Subcutaneous adipose tissue (tissue), 4 donors: ENCODE measurements at places on chromosomes 6 and 20. TPM values are rescaled to one million over a fixed set of nuclear protein-coding genes. Genes with fewer than 3 reads are reported as not detected.

SLC12A5 gene
- not detected for total RNA-seq

PREX1 gene
- 56.3 TPM for total RNA-seq

ULBP2 gene
- 0.75 TPM for total RNA-seq

STMND1 gene
- not detected for total RNA-seq

SMOC2 gene
- 40.1 TPM for total RNA-seq

PLAGL1 gene
- total RNA-seq: 59.7 TPM

CPXM1 gene
- 15.0 TPM for total RNA-seq

SLC2A10 gene
- total RNA-seq: 4.4 TPM

EXOC2 gene
- total RNA-seq: 28.4 TPM

NKX2-4 gene
- total RNA-seq: not detected

NAA20 gene
- total RNA-seq: 40.8 TPM

CCN5 gene
- 153 TPM for total RNA-seq

MAVS gene
- total RNA-seq: 58.0 TPM

TAF8 gene
- 22.7 TPM for total RNA-seq

PPP1R11 gene
- total RNA-seq: 27.1 TPM

GCM1 gene
- not detected for total RNA-seq

SLC4A11 gene
- 5.3 TPM for total RNA-seq

COL20A1 gene
- total RNA-seq: not detected

GRM1 gene
- total RNA-seq: not detected

FLRT3 gene
- total RNA-seq: not detected

SNX9 gene
- 113 TPM for total RNA-seq

BTN3A1 gene
- total RNA-seq: 25.2 TPM

C6orf132 gene
- total RNA-seq: 3.4 TPM

TGM3 gene
- not detected for total RNA-seq

NKAPL gene
- 1.5 TPM for total RNA-seq

INSM1 gene
- total RNA-seq: not detected

SDHAF4 gene
- total RNA-seq: 12.1 TPM

LCA5 gene
- 5.7 TPM for total RNA-seq

KIAA1755 gene
- total RNA-seq: 1.4 TPM

TNF gene
- 0.22 TPM for total RNA-seq

NHSL1 gene
- 5.4 TPM for total RNA-seq

MCM8 gene
- 6.7 TPM for total RNA-seq

ZC2HC1B gene
- total RNA-seq: not detected
